ENCODE measurements at places on chromosomes 6 and 20.

DNA sequence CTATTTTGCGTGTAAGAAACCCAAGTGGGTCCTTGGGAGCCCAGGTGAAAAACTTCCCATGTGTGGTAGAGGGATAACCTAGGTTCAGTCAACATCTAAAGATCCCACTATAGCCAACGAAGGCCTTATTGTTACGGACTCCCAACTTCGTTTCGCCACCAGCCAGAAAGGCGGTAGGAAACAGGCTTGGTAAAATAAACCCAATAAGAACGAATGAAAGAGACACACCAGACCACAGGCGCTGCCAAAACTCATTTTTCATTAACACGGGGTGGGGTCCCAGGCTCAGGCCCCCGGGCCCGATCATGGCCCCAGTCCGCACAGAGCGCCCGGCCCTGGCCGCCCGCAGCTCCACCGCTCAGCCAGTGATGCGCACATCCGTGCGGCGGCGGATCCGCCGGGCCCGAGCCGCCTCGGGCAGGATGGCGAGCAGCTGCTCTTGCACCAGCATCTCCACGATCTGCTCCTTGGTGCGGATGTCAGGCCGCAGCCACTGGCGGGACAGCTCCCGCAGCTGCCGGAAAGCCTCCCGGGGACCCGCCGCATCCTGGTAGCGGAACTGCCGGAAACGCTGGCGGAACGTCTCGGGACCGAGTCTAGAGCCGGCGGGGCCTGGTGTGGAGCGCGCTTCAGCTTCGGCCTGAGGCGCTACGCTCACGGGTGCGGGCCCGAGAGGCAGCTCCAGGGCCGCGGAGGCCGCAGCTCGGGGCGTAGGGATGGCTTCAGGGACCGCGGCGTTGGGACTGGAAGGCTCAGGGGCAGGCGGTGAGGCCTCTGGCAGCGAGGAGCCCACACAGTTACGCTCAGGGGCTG is 709 bp downstream of the SCAND1 start:
- DNase-seq: peak; percentile 71

DNA sequence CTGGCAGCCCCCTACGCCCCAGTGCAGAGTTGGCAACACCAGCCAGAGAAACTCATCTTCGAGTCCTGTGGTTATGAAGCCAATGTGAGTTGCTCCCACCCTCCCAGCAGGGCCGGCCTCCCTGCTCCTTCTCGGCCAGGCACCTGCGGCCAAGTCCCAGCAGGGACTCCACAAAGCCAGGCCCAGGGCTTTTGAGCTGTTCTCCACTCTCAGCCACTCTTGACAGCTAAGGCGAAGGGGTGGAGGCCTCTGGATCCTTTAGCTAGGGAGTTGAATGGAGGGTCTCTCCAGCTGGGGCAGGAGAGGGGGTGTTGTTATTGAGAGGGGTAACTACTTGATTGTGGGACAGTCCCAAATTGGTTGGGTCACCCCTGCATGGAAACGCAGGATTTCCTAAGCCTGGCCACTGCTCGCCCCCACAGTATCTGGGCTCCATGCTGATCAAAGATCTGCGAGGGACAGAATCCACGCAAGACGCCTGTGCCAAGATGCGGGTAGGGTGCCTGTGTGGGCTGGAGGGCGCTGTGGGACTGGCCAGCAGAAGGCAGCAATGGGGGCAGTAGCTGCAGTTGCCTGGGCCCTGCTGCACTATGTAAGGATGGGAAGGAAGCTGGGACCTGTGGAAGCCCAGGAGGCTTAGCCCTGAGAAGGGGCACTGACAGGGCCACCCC is 58.3 kb downstream of the TCP11 start:
- no peak for DNase-seq

DNA sequence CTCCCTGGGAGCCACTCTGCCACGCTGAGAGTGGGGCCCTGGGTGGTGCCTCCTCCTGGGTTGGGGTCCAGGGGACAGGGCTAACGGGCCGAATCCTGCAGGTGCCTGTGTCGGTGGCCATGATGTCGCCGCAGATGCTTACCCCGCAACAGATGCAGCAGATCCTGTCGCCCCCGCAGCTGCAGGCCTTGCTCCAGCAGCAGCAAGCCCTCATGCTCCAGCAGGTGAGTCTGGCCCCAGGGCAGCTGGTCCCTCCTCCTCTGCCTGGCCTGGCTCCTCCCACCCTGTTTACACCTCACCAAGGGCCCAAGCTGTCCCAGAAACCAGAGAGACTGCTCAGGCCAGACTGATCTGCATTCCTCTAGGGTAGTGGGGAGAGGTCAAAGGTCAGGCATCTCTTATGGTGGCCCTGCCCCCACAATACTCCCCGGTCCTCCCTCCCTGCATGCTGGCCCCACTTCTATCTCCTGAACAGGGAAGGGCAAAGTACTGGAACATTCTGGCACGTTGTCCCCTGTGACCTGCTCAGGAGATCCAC is 38.6 kb downstream of the FOXP4 start:
- no peak for DNase-seq

- DNase-seq: no peak
These were observed 8.8 kb upstream of the NKX2-2 start for GRCh38 chr20:21522481-21523280.

DNA sequence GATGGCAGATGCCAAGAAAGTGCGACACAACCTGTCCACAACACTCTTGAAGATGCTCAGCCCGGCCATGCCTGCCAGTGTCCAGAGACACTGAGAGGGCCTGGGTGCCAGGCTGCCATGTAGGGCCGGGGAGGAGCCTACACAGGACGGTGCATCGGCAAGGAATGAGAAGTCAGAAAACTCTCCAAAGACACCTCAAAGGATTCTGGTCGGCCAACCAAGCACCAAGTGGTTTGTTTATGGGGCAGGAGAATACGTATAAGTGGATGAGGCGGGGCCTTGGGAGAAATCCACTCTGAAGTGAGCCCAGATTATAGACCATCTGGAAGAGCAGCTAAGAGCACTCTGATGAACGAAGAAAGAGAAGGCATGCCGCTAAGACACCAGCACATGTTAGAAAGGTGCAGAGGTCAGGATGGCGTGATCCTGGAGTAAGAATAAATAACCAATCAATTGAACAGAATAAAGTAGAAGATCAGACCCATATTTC is 120.7 kb upstream of the FOXQ1 start:
- no peak for DNase-seq

DNA sequence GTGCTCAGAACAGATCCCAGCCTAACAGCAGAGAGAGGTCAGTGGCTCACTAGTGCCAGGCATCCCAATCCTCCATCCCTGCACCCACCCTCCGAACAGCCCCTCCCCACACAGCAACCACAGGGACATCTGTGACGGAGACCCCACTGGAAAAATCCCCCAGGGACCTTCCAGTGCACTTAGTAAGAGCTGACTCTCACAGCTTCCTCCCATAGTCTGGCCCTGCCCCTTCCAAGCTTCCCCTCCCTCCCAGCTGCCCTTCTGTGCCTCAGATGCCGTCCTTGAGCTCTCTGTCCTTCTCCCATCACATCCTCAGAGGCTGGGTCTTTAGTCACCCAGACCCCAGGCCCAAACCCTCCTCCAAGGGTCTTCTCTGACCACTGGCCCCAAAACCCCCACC is 9.7 kb upstream of the THBS2 start:
- no peak for DNase-seq

GRCh38 chr6:107321793-107322192 is 137.6 kb downstream of the PDSS2 start:
- DNase-seq: no peak

GRCh38 chr6:148983966-148984365 is 237.1 kb downstream of the UST start:
- DNase-seq: no peak

DNA sequence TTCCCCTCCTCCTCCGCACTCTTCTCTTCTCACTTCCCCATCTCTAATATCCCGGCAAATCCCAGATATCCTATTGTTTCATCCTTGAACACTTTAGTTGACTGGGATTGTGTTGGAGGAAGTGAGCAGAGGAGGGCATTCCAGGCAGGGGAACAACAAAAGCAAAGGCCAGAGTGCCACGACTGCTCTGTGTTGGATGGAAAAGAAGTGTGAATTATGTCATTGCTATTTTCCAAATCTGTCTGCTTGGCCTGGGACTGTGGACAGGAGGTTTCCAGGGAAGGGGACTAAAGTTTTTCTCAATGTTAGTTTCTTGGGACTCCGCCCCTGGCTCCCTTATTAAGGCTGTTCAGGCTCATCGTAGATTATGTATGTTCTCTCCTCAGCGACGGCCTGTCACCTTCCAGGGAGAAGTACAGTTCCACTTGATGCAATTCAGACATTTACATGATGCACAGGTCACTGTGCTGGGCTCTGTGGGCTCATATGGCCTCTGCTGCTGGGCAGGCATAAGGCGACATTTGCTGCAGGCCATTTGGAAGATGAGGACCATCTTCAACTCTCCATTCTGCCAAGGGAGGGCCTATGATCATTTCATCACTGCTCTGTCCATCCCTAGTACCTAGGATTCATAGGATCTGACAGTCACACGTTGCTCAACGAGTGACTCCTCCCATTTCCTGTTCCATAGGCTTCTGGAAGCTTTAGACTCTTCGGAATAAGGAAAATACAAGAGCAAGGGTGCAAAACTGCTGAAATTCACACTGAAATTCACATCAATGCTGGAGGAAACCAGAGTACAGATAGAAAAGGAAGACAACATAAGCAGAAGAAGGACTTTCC is 99.1 kb upstream of the KCNK16 start:
- no peak for DNase-seq

DNA sequence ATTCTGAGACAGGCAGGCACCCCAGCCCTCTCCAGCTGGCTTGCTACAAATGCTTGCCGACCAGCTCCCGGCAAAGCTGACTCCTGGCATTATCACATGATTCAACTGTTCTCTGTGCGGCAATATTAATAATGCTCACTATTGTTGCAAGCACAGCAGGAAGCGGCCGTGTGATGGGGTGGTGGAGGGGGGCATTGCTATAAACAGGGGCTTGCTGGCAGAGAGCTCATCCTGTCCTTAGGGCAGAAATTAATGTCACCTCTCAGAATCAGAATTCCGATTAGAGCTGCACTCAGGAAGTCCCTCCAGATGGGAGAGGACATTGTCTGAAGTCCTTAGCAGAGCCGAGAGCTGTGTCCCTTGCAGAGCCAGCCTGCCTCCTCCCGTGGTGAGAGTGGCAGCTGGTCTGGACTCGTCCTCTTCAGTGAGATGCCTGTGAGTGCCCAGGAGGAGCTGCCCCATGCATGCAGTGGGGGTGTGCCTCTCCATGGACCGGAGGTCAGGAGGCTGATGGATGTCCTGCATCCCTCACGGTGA is 162.5 kb downstream of the CDH4 start:
- DNase-seq: no peak

DNA sequence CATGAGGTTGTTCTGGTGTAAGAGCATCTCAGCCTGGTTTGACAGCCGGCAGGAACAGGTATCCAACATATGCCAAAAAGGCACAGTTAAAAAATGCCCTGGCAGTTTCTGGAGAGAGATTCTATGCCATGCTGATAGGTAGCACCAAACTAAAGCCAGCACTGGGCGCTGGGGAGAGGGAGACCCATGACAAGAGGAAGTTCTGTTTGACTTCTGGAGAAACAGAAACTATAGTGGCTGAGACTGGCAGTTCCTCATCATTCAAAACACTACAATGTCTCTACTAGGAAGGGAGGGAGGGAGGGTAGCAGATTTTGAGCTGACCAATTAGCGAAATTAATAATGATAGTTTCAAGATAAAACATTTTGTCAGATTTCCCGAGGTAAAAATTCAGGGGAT is 174.1 kb downstream of the ADAT2 start:
- peak; percentile 33 for DNase-seq

DNA sequence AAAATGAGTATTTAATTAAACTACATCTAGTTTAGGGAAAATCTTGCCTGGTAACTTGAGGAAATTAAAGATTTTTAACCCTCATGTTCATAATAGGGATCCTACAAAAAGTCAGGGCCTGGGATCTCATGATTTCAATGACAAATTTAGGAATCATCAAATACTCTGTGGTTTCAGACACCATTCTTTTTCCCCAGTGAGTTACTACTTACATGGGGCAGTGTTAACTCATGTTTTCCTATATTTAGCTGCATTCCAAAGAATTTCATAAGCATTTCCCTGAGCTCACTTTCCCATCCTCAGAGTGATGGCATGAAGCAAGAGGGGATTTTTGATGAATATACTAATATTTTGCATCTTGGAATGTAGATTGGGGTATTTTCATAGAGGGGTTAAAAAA is 321.7 kb downstream of the CENPW start:
- no peak for DNase-seq

DNA sequence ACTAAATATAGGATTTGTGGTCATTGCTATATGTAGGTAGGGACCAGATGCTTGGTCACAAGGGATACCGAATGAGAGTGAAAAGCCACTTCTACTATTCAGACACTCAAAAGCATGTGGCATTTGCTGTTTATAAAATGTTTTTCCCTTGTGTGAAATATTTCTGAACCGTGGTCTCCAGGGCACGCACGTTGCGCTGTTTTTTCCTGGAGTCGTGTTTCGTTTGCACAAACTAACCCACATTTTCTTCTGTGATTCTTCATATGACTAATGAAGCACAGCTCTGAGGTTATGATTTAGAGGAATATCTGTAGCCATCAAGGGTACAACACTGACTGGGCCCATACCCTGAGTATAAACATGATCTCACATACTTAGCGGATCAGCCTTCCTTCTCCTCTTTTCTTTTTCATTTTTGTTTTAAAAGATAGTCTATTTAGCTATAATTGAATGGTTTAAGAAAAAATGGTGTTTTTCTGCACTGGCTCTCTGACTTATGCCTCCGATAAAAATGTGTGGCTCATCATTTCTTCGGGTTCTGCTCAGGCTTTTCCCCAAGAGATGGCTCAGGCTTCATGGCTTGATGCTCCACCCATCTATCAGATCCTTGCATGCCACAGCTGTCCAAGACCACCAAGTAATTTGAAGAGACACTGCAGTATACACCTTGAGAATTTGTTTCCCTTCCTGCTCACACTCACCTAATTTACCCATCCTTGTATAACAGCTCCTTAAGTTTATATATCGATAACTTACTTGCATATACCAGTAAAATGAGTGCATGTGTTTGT is 59.9 kb upstream of the HBS1L start:
- no peak for DNase-seq

DNA sequence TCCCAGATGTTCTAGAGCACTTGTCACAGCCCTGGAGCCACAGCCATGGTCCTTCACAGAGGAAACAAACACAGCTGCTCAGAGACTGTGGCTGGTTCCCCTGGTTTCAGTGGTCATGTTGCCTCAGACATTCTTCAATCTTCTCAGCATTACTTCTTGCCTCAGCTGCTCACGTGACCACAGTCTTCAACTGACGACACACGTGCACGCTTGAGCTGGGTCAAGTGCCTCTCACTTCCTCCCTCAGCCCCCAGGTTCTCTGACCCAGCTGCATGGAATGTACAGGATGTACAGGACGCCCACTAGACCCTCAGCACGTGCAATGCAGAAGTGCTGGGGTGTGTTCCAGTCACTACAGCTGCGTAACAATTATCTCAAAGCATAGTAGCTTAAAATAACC is 159.8 kb upstream of the GGTLC1 start:
- no peak for DNase-seq

DNA sequence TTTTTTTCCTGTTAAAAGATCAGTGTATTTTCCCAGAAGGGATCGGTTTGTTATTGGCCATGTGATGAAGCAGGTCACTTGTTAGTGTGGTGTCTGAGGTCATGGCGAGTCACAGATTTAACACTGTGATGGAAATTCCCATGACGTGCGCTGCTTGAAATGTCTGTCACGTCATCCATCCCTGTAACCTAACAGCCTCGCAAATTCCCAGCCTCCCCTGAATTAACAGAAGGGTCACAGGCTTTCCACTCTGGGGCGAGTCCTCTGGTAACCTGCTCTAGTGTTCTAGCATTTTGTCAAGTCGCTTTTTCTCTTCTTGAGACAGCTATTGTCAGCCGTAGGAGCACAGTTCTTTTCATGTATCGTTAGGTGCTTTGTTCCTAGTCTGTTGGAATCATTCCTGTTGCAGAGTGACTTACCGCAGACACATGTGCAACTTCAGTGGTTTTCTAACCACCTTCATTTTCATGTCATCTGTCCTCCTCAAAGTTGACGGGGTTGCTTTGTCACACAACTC is 137.2 kb downstream of the MAP3K4 start:
- no peak for DNase-seq

Measured in T-helper 1 cell (primary cell).